ENCODE measurements at places on chromosomes 12 and 14.

DNA sequence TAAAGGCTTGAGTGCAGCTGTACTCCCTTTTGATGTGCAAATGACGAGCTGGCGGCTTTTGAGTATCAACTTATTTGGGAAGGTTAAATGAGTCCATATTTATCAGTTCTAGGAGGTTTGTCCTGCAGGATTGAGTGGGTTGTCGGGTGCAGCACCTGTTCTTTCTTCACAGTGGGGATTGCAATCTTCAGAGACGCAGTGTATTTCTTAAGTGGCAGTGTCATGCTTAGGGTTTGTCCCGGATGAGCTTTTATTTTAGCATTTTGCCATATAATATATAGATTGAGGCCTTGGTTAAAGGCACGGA lies 1.2 kb downstream of the FUT8 start:
- peaks cover 11% of the 10 kb centered on the region for H3K36me3 ChIP-seq
- H3K4me3 ChIP-seq = peak overlapping the region; percentile 100
- peaks cover 34% of the 10 kb centered on the region for H3K4me1 ChIP-seq

GRCh38 chr12:128817111-128818015 lies 6.4 kb downstream of the SLC15A4 start:
- DNase-seq = no peak
- peaks cover 31% of the 10 kb centered on the region for H3K36me3 ChIP-seq
- peaks cover 48% of the 10 kb centered on the region for H3K4me1 ChIP-seq
- H3K4me3 ChIP-seq = peak overlapping the region; percentile 9
- peak overlapping the region; percentile 22 for H3K27ac ChIP-seq

DNA sequence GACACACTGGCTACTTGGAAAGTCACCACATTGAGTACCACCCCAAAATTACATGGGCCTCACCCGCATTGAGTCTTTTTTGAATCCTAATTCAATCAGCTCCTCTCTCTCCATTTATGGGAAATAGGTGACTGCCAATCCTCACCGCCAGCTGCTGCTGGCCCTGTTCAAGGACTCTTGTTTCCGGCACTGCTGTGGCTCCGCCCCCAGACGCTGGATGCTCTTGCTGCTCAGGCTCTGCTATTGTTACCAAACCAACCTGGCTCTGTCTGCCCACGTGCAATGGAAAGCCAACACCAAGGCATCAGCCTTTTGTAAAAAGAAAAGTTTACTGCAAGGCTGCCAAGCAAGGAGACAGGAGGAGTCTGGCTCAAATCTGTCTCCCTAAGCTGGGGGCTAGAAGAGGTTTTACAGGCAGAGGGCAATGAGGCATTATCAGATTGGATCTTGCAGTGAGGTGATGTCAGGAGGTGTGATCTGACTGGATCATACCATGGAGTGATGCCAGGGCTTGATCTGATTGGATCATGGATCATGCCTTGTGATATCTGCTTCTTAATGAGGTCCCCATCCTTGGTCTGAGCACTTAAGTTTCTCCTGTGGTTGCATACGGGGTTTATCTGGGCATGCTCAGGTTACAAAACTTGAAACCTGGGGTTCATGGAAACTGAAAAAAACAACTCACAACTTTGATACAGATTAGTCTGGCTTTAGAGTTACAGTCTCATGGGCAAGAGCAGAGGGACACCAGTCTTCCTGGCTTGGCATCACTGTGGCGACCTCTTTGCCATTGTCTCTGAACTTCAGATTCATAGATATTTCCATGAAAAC lies 117.1 kb upstream of the SLC35F4 start:
- no peak overlapping the region for H3K27ac ChIP-seq
- H3K4me3 ChIP-seq = no peak overlapping the region
- no peaks in the 10 kb centered on the region for H3K27me3 ChIP-seq
- no peaks in the 10 kb centered on the region for H3K36me3 ChIP-seq

GRCh38 chr14:104975481-104976197 lies 2.5 kb downstream of the AHNAK2 start:
- H3K4me3 ChIP-seq = no peak overlapping the region
- H3K27me3 ChIP-seq = peaks cover 24% of the 10 kb centered on the region
- DNase-seq = no peak
- no peak overlapping the region for H3K27ac ChIP-seq
- H3K4me1 ChIP-seq = peaks cover 3% of the 10 kb centered on the region
- no peaks in the 10 kb centered on the region for H3K36me3 ChIP-seq

DNA sequence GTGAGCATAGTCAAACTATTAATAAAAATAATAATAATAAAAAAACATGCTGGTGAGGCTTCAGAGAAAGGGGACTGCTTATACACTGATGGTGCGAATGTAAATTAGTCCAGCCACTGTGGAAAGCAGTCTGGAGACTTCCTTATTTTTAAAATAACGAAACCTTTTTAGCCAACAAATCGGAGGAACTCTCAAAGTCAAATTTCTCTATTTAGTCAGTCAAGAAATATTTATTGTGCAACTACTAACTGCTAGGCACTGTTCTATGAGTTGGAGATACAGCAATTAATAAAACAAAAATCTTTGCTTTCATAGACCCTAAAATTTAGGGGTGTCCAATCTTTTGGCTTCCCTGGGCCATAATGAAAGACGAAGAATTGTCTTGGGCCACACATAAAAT lies 10.8 kb downstream of the TAOK3 start:
- H3K4me1 ChIP-seq = peaks cover 18% of the 10 kb centered on the region
- DNase-seq = no peak
- H3K4me3 ChIP-seq = no peak overlapping the region
- H3K36me3 ChIP-seq = peaks cover 6% of the 10 kb centered on the region
- H3K27me3 ChIP-seq = no peaks in the 10 kb centered on the region
- no peak overlapping the region for H3K27ac ChIP-seq
